GM23338 (cell line): ENCODE measurements at places on chromosomes 12 and 14. TPM values are rescaled to one million over a fixed set of nuclear protein-coding genes. Genes with fewer than 3 reads are reported as not detected.

RPGRIP1 gene
- 0.24 and 0.26 TPM in 2 replicates for polyA plus RNA-seq

SERPINA9 gene
- not detected in 2 replicates for polyA plus RNA-seq

BDKRB1 gene
- not detected in 2 replicates for polyA plus RNA-seq

DNA sequence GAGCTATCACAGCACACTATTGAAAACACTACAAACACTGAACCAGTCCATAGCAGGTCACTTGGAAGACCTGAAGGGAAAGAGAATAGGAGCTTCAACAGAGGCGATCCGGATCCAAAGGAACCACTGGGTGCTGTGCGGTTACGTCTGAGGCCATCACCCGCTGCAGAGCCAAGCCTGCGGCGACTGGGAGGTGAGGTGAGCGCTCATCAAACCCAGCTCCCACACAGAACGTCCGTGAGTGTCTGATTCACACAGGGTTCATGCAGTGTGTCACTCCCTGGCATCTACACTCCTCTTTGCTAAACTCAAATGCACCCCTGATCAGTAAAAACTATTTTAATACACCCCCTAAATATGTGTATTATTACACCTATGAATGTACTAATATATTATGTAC, 64.1 kb downstream of the TMEM132D start:
- DNase-seq, result no peak
- peaks cover 12% of the 10 kb centered on the region for H3K4me1 ChIP-seq
- H3K27ac ChIP-seq, result no peak overlapping the region
- no peak overlapping the region for H3K4me3 ChIP-seq
- H3K36me3 ChIP-seq, result no peaks in the 10 kb centered on the region

GRCh38 chr12:15601210-15601800, 187.9 kb downstream of the EPS8 start:
- H3K4me1 ChIP-seq, result no peaks in the 10 kb centered on the region
- H3K27ac ChIP-seq, result no peak overlapping the region
- no peaks in the 10 kb centered on the region for H3K36me3 ChIP-seq
- no peaks in the 10 kb centered on the region for H3K27me3 ChIP-seq
